ENCODE measurements at places on chromosomes 2 and 18.

DNA sequence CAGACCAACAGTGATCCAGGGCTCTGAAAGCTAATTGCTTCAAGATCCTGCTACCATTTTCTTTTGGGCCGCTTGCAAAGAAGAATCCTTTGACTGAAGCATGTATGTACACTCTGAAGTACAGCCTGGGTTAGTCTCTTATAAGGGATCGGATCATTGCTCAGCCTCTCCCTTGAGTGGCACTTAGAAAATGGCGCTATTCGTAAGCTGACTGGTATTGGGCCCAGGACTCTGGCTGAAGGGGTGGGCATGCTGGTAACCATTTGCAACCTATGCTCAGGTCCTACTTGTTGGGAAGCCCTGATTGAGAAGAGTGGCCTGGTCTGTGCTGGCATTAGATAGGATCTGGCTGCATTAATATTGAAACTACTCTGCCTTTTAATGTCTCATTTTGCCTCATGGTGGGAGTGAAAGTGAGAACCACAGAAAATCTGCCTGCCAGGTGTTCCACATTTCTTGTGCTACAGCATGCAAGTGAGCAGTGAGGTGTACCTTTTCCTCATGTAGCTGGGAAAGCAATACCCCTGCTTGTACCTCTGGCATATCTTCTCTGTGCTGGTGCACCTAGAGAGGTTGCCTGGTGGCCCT lies 661 bp upstream of the MGAT5 start:
- peak; percentile 85 for DNase-seq

GRCh38 chr2:150981826-150982225 lies 279.8 kb downstream of the RBM43 start:
- peak; percentile 11 for DNase-seq

GRCh38 chr18:58476022-58476421 lies 152.9 kb downstream of the ALPK2 start:
- no peak for DNase-seq

GRCh38 chr2:157509744-157510143 lies 65.9 kb upstream of the CYTIP start:
- DNase-seq: no peak

DNA sequence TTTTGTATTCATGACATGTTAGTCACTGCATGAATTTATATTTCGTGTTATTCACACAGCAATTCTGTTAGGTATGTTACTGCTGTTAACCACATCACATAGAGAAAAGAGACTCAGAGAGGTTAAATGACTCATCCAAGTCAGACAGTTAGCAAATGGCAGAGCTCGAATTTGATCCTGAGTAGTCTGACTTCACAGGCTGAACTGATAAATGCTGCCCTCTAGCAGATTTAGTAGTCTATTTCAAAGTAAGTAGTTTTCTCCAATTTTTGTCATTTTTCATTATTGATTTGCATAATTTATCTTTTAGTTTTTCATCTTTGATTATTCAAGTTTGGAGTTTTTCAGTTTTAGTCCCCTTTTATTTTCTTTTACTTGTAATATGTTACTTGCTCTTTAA lies 58.3 kb downstream of the WDR7 start:
- DNase-seq: peak; percentile 90

DNA sequence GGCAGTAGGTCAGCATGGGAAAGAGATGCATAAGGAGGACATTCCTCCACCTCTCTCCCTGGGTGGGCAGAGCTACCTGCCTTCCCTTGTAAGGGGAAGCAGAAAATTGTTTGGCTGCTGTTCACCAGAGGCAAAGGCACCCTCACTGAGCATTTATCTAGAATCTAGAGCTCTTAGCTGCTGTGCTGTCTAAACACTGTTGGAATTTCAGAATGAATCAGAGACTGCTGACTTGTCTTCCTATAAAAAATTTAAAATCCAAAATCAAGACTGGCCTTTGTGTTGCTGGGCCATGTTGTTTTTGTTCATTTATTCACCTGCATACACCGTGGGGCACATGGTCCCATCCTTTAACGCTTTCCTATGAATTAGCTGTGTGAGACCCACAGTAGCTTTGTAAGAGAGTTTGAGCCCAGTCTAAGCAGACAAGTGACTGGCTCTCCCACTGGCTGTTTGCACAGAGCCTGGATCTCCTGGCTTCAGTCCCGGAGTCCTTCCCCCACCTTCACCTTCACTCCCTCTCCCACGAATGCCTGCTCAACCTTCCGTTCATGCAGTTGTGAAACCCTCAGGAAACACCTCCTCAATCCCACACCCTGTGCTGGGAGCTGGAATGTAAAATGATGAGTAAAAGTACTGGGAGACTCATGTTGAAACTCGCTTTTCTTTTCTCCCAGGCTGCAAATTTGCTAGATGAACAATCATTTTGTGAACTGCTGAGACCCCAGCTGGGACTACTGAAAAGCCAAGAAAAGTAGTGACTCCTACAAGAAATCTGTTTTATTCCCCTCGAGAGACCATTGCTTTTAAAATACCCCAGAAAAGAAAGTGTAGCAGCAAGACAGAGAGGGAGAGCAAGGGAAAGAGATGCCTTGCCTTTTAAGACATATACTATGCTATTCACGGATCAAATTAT lies 76.2 kb downstream of the FAM168B start:
- DNase-seq: no peak

DNA sequence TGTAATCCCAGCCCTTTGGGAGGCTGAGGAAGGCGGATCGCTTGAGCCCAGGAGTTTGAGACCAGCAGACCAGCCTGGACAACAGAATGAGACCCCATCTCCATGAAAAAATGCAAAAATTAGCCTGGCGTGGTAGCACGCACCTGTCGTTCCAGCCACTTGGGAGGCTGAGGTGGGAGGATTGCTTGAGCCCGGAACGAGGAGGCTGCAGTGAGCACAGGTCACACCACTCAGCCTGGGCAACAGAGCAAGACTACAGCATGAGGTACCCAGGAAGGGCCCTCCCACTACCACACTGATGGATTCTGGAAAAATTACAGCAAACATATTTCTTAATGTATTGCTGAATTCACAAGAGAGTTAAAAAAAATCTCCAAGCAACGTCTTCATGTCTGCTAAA lies 56.3 kb upstream of the HPCAL1 start:
- DNase-seq: no peak

DNA sequence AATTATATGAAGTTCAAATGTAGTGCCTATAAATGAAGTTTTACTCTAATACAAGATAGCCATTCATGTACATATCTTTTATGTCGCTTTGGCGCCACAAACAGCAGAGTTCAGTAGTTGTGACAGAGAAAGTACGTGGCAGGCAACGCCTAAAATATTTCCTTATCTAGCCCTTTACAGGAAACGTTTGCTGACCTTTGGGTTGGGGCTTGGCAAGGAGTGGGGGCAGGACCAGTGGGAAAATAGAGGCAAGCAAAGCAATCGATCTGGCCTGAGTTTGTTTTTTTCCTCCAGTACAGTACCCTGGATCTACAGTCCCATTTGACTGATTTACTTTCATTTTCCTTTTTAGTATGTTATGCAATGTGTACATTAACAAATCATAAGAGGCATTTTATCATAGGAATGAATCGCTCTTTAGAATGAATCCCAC lies 13.1 kb downstream of the CCDC68 start:
- peak; percentile 36 for DNase-seq

GRCh38 chr2:15082105-15083058 lies 449.9 kb downstream of the LRATD1 start:
- DNase-seq: no peak

DNA sequence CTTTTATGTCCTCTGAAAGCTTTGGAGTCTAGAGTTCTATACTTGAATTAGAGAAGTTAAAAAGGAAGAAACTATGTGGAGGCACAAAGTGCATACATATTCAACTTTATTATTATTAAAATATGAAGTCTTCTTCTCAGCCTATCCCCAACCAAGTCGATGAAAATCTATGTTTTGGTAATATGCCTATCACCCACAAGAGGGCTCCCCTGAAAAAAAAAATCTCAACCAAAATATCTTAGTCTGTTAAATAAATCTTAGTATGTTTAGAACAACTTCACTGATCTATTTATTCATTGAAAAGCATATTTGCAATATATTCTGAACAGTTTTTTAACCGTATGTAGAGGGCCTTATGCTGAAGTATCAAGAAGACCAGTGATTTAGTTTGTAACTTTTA lies 804.5 kb downstream of the TDRD15 start:
- no peak for DNase-seq

GRCh38 chr2:195956725-195957124 lies 111.9 kb downstream of the DNAH7 start:
- DNase-seq: no peak

- DNase-seq: no peak
These were observed 85.9 kb upstream of the PMAIP1 start for GRCh38 chr18:59813942-59814341.

GRCh38 chr2:191844706-191845105 lies 2.2 kb downstream of the CAVIN2 start:
- no peak for DNase-seq

DNA sequence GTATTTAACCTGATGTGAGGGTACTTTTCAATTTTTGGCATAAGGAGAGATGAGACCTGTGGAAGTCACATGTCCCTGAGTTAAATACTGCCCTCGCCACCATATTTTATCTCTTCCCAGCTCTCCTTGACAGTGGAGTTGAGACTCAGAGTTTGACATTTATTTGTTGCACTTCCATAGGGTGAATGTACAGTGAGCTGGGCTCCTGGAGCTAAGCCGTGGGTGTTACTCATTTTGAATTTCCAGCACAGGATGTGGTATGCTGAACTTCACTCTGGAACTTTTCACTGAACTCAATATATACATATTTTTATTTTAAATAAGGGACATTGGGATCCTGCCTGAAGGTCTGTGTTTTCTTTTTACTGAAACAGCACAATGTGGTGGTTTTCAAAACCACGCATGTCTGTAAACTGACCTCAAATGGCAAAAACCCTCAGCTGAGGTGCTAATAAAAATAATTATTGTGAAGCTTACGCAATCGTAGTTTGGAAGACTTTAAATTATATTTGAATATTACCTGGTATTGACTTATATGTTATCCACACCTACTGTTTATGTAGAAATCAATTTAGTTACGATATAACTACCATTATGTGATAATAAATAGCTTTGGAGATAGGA lies 12.1 kb downstream of the RNF144A start:
- no peak for DNase-seq

GRCh38 chr2:203654826-203655225 lies 51.6 kb upstream of the CD28 start:
- no peak for DNase-seq

- DNase-seq: peak; percentile 10
These were observed 18.2 kb downstream of the KIDINS220 start for GRCh38 chr2:8819194-8819593.

DNA sequence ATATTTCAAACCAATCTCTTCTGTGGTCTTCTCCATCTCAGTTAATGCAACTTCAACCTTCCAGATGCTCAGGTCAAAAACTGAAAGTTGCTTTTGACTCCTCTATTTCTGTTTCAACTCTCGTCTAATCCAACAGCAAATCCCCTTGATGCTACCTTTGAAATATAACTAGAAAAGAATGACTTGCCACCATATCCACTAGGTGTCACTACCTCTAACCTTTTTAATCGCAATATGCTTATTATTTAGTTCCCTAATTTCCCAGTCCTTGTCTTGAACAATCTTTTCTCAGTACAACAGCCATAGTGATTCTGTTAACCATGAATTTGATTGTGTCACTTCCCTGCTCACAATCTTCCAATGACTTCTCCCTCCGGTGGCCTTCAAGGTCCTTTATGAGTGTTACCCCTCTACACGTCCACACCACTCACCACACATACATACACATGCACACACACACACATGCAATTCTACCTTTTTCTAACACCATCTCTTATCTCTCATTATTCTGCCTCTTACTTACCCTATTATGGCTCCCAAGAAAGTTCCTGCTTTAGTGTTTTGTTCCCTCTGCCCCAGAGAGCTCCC lies 245.5 kb upstream of the KCNJ3 start:
- DNase-seq: peak; percentile 0

DNA sequence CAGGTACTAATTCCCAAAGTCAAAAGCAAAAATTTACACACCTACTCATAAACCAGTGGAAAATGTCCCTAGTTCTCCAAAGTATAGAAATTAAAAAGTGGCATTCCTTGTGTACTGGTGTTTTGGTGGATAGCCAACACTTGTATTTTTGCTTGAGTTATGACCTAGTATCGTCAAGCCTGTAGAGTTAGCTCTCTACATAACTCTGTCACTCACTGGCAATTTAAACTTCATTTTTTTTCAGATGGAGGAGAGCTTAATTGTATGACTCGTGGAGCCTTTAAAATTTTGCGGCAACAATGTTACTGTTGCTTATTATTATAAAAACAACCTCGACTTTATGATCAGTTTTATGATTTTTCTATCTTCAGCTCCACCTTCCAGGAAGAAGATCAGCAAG lies 58.7 kb downstream of the ITGB6 start:
- DNase-seq: no peak

DNA sequence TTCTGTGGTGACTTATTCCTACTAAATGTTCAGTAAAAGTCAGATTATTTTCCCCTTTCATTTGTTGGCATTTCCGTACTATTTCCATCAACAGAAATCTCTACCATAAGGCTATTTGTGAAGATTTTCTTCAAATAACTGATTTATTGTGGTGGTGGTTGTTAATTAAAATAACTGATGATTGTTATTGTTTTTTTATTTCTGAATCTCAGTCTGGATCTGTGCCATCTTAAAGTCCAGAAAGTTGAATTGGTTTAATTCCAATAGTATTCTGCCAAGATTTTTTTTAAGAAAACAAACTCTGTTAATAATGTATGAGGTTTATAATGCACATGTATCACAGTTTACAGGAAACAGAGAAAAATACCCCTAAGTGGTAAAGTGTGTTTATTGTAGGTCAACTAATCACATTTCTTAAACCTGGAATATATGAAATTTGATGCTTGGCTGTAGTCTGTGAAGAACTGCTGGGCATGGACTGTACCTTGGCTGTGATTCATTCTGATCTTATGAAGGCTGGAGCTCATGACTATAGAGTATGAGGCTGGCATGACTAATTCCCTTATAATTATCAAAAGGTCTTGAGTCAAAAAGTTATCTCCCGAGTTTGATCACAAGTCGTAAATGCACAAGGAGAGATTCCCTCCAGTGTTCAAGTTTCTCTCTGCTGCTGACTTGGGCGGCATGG lies 134.2 kb upstream of the RND3 start:
- DNase-seq: no peak

DNA sequence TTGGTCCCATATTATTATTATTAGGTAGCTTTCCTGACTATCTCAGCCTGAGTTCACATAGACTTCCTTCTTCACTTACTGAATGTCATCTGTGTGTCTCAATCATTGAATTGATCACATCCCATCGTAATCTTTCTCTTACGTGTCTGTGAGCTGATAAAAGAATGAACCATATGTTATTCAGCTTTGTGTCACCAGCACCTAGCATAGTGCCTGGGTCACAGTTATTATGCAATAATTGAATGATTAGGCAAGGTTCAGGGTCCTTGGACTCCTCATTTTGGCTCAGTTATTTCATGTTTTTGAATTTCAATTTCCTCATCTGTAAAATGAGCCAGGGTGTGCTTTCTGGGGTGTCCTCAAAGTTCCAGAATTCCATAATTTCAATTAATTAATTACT lies 107.2 kb downstream of the ZEB2 start:
- no peak for DNase-seq

DNA sequence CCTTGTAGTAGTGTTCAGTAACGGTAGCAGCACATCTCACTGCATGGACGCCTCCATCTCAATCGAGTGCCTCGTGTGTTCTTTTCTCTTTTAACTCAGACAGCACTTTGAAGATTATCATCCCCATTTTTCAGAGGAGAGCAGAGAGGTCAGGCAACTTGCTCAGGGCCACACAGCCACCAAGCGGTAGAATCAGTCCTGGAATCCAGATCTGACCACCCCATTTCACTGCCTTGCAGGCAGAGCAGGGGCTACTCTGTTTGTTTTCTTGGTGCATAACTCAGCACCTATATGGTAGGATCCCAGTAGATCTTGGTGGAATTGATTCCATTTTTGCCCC lies 129.5 kb downstream of the SMAD7 start:
- no peak for DNase-seq
